ENCODE measurements at places on chromosomes 4 and X. TPM values are rescaled to one million over a fixed set of nuclear protein-coding genes. Genes with fewer than 3 reads are reported as not detected.

GRCh38 chr4:764405-765169 is 59.0 kb downstream of the PCGF3 start:
- peak overlapping the region; percentile 56 for H3K4me3 ChIP-seq
- DNase-seq: no peak
- H3K27me3 ChIP-seq: peaks cover 37% of the 10 kb centered on the region
- peaks cover 68% of the 10 kb centered on the region for H3K36me3 ChIP-seq
- H3K4me1 ChIP-seq: peaks cover 57% of the 10 kb centered on the region

GRCh38 chrX:31934842-31935370 is 863.1 kb upstream of the FTHL17 start:
- H3K36me3 ChIP-seq: no peaks in the 10 kb centered on the region
- H3K4me1 ChIP-seq: no peaks in the 10 kb centered on the region
- no peaks in the 10 kb centered on the region for H3K27me3 ChIP-seq

STARD8 gene
- total RNA-seq: 82.7 TPM

GRCh38 chr4:58665649-58666048 is 1555.5 kb upstream of the IGFBP7 start:
- H3K27ac ChIP-seq: no peak overlapping the region
- no peak overlapping the region for H3K4me3 ChIP-seq
- DNase-seq: no peak
- no peaks in the 10 kb centered on the region for H3K4me1 ChIP-seq

GRCh38 chr4:53923921-53924320 is 140.5 kb downstream of the CHIC2 start:
- H3K4me1 ChIP-seq: peaks cover 15% of the 10 kb centered on the region
- H3K27me3 ChIP-seq: peaks cover 1% of the 10 kb centered on the region
- H3K27ac ChIP-seq: no peak overlapping the region
- DNase-seq: no peak

DNA sequence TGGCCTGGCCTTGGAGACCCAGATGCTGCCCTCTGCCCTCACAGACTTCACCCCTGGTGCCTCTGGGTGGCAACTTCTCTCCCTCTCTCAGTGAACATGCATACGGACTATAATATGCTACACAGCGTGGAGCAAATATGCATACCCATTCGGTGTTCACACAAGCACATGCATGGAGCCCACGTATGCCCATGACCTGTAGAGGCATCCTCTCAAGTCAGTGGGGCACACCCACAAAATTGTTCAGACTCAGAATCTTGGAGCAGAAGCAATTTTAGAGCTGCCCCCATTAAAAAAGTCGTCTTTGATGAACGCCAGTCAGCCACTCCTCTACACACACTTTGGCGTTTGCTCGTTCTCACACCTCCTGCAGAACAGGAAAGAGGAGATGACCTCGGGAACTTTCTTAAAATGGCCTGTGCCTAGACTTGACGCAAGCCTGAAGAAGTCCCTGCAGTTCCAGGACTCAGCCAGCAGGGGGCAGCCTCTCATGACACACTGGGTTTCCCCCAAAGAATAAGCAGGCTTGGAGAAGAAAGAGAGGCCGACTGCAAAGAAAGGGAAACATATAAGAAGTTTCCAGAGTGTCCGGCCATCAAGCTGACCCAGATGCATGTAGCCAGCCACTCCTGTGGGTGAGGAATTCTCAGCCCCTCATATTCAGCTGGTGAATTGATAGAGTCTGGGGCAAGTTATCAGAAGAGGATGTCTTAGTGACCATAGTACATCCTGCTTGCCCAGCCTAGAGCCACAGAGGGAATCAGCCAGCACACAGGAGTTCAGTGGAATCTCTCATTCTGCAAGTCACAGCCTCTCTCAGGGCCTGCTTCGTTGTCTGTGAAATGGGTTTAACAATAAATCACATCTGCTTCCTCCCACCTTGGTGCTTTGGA is 17.3 kb downstream of the APLN start:
- no peak overlapping the region for H3K4me3 ChIP-seq
- H3K36me3 ChIP-seq: peaks cover 3% of the 10 kb centered on the region
- peaks cover 6% of the 10 kb centered on the region for H3K27me3 ChIP-seq
- DNase-seq: peak; percentile 68
- no peak overlapping the region for H3K27ac ChIP-seq

GRCh38 chrX:34371754-34372153 is 239.6 kb upstream of the FAM47A start:
- DNase-seq: no peak
- H3K4me1 ChIP-seq: no peaks in the 10 kb centered on the region
- no peak overlapping the region for H3K4me3 ChIP-seq
- peaks cover 2% of the 10 kb centered on the region for H3K27me3 ChIP-seq

GRCh38 chrX:57643698-57644097 is 36.4 kb downstream of the NLRP2B start:
- no peak overlapping the region for H3K4me3 ChIP-seq
- no peaks in the 10 kb centered on the region for H3K36me3 ChIP-seq
- H3K27me3 ChIP-seq: peaks cover 1% of the 10 kb centered on the region
- H3K4me1 ChIP-seq: no peaks in the 10 kb centered on the region
